ENCODE measurements at places on chromosomes 3 and 15.

DNA sequence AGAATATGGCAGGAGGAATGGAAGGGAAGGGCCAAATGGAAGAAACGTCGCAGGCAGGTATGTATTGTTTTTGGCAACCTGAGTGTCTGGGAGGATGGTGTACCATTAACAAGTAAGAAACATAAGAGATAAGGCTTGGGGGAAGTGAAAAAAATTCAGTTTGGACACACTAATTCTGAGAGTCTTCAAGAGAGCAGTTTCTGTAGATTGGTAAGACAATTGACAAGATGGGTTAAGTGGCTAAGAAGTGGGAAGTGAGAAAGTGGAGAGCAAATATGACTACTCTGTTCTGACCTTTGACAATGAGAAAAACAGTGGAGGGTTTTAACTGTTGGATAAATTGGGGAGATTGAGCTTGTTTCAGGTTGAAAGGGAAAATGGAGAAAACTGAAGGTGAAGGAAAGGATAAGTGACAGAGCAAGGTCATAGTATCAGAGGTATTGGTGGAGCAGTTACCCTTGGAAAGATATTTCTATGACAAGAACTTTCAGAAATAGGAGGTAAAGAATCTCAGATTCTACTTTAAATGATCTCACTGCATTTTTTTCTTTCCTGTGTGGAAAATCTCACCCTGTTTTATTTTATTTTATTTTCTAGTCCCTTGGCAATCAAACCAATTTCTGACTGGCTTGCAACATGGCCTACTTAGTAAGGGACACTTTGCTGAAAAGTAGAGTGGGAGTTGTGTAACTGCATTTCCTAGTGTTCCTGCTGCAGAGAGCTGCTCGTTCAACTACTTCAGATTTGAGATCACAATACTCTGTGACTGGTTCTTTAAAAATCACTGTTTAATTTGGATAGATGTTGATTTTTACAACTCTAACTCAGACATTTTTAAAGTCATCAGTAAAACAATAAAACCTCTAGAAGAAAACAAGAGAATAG, 23.1 kb upstream of the GABPB1 start:
- no peak for DNase-seq

DNA sequence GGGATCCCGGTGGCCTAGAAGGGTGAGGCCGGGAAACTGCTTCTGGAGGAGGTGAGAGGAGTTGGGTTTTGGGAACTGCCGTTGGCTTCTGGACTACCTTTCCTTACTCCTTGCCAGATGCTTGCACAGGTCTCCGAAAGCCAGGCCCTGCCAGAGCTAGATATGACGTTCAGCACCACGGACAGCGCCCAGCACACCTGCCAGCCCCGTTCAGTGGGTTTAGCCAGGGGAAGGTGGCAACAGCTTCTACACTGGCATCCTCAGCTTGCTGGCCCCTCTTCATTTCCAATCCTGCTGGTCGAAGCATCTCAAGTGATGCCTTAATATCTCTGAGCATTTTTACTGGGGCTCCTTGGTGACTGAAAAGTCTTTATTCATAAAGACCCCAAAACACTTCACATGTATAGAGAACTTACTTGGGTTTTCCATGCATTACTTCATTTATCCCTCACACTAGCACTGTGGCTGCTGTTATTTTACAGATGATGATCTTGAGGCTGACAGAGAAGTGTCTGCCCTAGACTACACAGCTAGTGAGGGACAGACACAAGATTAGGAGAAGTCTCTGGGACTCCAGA, 21.9 kb downstream of the HCN4 start:
- DNase-seq: peak; percentile 69

GRCh38 chr15:65530318-65531111, at the start of gene HACD3:
TSS of gene HACD3 (plus strand) at chr15:65530463. CDS start at chr15:65530632, 169 bp downstream.
- peak; percentile 97 for DNase-seq

- DNase-seq: no peak
Measured at GRCh38 chr15:42605796-42606195, 30.4 kb downstream of the STARD9 start.

DNA sequence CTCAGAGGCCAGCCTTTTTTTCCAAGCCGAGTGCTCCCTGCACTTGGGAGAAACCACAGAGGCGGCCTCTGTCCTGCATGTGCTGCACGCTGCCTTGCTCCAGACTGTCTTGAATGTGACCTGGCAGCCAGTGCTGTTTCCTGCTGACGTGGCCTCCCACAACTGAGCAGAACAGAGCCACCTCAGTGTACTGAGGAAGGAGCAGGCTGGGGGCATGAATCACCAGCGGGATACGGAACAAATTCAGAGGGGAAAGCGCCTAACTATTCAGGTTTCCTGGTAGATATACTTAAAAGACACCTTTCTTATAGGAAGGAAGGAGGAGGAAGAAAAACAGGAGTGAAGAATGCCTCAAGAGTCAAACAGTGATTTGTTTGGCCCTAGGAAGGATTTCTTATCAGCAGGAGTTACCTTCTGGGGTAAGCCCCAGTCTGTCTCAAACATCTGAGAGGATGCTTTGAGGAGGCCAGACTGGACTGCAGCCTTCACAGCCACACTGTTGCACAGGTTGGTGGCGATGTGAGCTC, 114.0 kb downstream of the FNDC3B start:
- DNase-seq: no peak

DNA sequence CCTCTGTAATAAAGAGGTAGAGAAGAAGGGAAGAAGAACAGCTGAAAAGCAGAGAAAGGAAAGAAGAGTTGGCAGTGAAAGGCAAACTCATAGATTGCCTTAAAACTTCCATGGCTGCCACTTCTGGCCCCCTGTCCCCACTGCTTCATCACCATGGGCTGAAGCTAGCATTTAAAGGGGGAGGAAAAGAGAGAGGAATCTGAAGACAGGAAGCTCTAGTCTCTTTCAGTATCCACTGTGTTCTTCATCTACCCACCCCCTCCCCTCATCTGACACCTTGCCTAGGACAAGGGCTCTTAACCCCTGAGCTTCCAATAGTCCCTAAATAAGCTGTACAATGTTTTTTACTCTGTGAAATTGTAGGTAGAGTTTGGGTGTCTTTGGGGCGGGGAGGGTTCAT, 60.6 kb downstream of the ALCAM start:
- no peak for DNase-seq

DNA sequence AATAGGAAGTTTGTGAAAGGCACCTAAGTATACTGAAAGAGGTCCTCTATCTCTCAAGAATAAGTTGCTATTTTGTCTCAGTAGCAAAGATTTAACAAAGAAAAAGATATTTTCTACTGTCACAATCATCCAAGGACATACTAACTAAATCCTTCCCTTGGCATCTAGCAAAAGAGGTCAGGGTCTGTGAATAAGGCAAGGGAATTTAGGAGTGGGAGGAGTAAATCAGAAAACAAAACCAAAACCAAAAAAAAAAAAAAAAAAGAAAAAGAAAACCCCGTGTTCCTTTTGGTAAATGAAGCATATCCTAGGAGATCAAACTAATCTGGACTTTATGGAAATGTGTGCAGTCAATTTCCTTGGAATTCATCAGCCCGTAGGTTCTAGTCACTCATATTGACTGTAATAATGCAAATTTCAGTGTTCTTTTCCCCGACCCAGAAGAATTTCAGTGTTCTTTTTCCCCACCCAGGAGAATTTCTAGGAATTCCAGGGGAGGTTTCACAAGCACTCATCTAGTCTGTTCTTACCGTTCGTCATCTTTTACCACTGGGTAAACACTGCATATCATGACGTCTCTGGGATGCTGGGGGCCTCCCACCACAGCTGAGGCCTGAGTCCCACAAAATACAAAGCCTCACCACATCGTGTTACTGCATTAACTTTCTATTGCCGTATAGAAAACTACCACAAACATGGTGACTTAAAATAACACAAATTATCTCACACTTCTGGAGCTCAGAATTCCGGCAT, 113.8 kb upstream of the CCDC54 start:
- no peak for DNase-seq

Data from HEK293T (cell line).